ENCODE measurements at places on chromosomes 3 and 15.
A peak's percentile ranks its signal among the peaks of the same experiment; 100 is the strongest.

DNA sequence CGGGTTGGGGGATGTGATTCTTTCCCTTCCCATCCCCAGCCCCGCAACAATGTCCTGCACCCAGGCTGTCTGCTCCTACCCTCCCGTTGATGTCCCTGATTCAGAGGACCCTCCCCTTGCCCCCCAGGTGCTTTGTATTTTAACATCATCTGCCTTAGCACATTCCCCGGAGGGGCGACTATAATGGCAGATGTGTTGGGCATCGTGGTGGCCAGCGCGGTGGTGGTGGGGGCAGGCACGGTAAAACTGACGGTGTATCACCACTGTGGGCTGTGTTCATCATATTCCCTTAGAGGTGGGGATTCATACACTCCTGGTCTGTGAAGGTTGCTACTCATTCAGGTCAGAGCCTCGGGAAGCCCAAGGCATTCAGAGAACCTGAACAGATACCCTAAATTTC, 173.0 kb downstream of the ADAMTS17 start:
- DNase-seq = no peak

GRCh38 chr3:61141697-61142096, 109.6 kb downstream of the FHIT start:
- no peak for DNase-seq

- DNase-seq = no peak
Measured at GRCh38 chr3:49351521-49352011, 6.6 kb downstream of the GPX1 start.

DNA sequence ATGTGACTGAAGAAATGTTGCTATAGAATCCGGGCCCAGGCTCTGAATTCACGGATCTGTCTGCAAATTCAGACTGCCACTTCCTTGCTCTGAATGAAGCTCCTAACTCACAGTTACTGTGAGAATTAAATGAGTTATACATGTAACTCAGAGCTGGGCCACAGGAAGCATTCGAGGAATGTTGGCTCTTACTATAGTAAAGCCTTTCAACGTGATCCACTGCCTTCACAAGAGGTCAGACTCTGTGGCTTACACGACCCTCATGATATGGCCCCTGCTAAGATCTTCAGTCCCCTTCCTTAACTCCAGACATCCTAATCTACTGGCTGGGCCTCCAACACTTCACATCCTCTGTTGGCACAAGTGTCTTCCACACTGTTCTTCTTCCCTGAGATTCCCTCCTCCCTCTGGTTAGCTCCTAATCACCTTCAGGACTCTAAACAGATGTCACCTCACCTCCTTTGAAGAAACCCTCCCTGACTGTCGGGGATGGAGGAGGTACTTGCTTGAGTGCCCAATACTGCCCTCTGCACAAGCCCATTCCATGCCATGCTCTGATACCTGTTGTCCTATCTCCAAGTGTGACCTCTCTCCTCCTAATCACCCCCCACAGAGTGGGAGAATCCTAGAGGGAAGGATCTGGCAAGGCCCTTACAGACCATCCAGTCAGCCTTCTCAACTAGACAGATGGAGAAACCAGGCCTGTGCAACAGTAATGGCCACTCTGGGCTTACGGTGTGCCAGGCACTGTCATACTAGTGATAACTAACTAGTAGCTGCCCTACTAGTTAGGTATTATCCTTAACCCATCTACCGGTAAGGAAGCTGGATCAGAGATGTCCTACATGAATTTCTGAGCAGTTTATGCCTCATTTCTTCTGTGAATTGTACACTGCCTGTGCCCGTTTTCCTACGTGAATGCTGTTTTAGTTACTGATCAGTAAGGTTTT, 1.3 kb downstream of the ACTR8 start:
- DNase-seq = no peak

- DNase-seq = no peak
Measured at GRCh38 chr3:36197151-36197550, 183.2 kb upstream of the STAC start.

DNA sequence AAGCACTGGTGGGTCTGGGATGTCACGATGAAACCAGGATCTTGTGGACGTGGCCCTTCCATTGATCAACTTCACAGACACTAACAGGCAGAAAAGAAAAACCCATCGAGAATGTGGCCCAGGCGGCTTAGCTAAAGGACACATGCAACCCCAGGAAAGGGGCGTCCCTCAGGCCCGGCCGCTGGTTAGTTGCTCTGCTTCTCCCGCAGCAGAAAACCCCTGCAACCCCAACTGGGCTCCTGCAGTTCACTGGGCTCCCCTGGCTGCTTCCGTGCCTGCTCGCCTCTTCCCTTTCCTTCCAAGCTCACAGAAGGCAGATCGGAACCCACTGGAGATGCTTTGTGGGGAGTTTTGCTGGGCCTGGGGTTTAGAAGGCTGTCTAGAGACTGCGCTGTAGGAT, 1.1 kb downstream of the GASK1A start:
- no peak for DNase-seq

GRCh38 chr15:96796841-96797240, 466.3 kb downstream of the NR2F2 start:
- DNase-seq = no peak

DNA sequence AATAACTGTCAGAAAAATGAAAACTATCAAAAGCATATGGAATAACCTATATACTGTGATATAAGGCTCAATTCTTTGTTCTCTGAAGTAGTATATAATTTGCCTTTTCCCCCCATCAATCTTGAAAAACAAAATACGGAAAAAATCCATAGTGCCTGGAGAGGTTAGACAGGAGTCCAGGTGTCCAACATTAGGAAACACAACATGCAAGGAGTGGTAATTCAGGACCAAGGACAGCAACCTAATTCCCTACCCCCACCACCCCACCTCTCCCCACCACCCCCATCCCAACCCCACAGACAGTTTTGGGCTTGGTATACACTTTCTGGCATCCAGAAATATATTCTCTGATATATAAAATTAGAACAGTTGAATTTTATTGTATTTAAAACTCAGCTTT, 55.1 kb upstream of the SLC25A26 start:
- no peak for DNase-seq

DNA sequence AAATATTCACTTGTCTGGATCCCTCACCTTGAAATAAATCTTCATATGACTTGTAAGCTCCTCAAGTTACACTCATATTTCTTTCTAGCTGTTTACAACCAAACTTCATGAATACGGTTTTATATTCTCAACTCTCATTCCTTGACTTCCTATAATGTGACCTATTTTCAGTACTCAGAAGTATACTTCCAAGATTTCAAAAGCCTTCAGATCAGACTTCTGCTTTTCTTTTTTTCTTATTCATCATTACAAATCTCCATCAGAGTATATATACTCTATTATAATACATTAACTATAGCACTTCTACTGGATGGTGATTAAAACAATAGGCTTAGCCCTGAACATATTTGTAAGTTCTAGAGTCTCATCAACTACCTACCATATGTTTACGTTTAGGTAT, 123.6 kb upstream of the ALCAM start:
- no peak for DNase-seq

GRCh38 chr15:65404186-65404872, 18.4 kb downstream of the IGDCC4 start:
- no peak for DNase-seq

DNA sequence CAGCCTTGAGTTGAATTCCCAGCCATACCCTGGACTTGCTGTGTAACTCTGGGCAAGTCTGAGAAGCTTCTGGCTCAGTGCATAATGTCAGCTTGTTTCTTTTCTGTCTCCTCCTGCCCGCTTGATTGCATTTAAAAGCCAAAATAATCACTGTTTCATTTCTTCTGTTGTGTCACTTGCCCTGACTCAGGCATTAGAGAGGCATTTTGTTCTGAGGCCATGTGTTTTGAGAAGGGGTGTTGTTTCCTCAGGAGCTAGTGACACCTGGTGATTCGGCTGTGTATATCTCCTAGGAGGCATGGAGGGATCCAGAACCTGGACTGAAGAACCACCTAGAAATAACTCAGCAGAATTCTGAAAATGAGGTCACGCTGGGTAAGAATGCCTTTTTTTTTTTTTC, 16.0 kb downstream of the WDR73 start:
- DNase-seq = no peak

DNA sequence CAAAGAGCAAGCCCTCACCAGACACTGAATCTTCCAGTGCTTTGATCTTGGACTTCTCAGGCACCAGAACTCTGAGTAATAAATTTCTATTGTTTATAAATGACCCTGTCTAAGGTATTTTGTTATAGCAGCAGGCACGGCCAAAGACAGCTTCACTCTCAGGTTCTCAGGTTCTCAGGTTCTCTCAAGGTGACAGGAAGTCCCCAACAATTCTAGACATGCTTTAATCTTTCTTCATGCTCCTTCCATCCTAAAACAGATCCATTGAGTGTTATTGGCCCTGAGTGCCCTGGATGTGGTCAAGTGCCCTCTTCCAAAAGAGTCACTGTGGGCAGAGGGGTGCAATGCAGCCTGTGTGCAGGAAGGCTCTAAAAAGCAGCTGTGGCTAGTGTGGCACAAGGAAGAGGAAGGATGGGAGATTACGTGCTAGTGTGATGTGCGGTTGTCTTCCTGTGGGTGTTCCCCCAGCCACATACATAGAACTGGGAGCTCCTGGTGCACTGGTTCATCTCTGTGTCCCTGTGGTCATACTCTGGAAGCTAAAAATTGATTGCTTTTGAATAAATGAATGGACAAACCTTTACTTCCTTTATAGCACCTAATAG, 11.0 kb upstream of the RAB7A start:
- peak; percentile 44 for DNase-seq

DNA sequence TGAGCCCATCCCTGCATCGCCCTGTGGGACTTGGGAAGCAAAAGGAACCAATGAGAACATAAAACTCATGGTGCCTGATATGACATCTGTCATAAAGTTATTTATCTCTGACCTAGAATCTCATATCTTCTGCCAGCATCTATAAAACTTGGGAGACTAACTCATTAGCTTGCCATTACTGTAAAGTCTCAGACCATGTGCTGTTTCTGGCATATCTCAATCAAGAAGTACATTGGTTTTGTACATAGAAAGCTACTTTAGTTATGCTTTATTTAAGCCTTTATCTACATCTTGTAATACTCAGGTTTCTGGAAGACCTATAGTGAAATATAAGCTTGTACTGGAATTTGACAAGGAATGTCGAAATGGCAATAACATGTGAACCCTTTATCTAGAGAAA, 112.5 kb downstream of the ZNF385D start:
- DNase-seq = no peak

- DNase-seq = no peak
Measured at GRCh38 chr15:88994286-88994685, 81.1 kb upstream of the MFGE8 start.

GRCh38 chr3:183369117-183369516, 59.3 kb downstream of the MCF2L2 start:
- peak; percentile 10 for DNase-seq

DNA sequence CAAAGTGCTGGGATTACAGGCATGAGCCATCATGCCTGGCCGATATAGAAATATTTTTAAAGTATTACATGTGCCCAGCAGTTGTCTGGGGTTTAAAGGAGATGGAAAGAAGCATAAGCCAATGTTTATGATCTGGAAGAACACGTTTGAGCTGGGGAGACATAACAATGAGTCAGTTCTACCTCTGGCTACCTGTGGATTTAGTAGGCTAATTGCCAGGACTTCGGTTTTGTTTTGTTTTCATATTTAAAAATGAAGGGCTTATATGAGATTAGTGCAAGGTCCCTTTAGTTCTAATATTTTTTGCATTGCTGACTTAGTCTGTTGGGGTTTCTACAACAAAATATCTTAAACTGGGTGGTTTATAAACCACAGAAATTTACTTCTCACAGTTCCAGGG, 22.9 kb upstream of the TNFSF10 start:
- no peak for DNase-seq

DNA sequence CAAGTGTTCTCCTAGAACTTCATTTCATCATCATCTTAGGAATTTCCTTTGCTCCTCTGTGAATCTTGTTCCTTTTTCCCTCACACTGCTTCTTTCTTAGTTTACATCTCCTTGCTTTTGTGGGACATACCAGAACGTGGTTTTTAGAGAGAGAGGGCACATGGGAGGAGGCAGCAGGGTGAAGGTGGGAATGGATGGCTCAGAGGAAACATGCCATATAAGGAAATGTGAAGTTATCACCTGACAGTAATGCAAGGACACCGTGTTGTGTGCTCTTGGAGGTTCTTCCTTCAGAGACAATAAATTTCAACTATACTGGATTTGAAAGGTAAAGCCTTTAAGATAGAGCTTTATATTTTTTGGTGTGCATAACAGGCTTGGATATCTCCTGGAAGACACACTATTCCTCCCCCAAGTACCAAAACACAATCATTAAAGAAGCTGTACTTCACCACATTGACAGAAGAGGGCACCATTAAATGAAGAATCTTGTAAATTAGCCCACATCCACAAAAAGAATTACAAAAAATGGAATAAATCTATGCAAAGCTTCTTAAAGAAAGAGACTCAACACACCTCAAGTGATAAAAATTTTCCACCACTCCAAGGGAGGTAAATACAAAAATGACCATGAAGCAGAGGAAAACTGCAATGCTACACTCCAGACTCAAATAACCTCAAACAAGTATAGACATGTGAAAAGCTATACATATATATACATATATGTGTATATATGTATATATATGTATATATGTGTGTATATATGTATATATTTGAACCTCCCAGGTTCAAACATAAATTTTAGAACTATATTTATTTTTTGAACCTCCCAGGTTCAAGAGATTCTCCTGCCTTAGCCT, 26.1 kb downstream of the RPL39L start:
- DNase-seq = no peak

DNA sequence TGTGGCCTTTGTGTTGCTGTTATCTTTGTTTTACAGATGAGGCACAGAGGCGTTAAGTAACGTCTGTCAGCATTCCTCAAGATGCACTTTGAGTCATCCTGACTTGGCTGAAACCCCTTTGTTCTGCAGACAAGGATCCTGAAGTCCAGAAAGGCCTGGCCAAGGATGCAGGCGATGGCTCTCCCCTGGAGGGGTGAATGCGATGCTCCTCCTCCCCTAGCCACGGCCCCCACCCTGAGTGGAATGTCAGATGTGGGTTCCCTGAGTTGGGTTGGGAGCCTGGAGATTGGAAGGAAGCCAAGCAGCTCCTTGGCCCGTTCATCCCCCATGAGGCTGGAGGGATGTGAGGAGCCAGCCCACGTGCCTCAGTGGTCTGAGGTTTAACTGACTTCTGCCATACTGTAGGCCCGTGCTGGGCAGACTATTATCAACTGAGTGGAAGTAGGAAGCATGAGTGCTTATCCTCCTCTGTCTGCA, 43.3 kb downstream of the POMGNT2 start:
- DNase-seq = no peak

All from CD4-positive, alpha-beta T cell treated with Interferon gamma for 1 hour (primary cell).